ENCODE measurements at places on chromosomes 16 and 17. TPM values are rescaled to one million over a fixed set of nuclear protein-coding genes. Genes with fewer than 3 reads are reported as not detected.

Gene MMP2
- 13.1 TPM for total RNA-seq

Gene ACSF2
- 15.8 TPM for total RNA-seq

Gene SF3B3
- total RNA-seq, result 189 TPM

Gene KCTD2
- total RNA-seq, result 35.5 TPM

Gene DNAI2
- total RNA-seq, result 0.06 TPM

Gene GDPD3
- total RNA-seq, result 1.3 TPM

Gene TMEM220
- 1.7 TPM for total RNA-seq

Gene TBC1D26
- 0.07 TPM for total RNA-seq

Gene ZPBP2
- total RNA-seq, result not detected

Gene CD300LG
- not detected for total RNA-seq
